ENCODE measurements at places on chromosomes 16 and 17.

DNA sequence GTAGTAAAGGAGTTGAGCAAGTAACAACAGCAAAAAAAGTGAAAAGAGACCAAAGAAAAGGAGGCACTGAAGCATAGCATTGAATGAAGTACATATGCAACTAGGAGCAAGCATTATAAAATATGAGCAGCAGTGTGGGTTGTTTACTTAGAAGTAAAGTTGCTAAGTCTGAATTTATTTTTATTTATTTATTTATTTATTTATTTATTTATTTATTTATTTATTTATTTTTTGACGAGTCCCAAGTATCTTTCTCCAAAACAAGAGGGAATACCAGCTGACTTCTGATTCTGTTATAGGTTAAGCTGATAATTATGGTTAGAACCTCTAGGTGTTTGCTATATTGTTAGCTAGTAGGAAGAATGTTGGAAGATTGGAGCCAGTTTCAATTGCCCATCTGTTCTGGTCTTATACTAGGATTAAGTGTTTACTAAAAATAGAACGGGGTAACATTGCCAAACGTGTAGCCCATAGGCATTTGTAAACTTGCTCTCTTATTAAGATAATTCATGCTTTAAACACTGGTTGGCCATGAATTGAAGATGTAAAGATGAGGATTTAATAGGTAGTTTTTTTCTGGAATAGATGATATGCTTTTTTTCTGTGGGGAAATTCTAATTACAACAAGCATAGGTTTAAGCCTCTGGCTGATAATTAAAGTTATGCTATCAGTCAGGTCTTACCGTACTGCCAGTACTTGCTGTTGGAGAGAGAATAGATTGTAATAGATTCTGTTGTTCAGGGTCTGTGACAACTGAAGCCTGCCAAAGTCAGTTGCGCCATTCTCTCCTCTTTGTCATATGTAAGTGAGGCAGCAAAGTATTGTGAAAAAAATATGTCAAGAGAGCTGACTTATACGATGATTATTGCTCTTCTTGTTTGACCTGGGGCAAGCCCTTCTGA lies 66.7 kb downstream of the PPM1E start:
- DNase-seq, result no peak

DNA sequence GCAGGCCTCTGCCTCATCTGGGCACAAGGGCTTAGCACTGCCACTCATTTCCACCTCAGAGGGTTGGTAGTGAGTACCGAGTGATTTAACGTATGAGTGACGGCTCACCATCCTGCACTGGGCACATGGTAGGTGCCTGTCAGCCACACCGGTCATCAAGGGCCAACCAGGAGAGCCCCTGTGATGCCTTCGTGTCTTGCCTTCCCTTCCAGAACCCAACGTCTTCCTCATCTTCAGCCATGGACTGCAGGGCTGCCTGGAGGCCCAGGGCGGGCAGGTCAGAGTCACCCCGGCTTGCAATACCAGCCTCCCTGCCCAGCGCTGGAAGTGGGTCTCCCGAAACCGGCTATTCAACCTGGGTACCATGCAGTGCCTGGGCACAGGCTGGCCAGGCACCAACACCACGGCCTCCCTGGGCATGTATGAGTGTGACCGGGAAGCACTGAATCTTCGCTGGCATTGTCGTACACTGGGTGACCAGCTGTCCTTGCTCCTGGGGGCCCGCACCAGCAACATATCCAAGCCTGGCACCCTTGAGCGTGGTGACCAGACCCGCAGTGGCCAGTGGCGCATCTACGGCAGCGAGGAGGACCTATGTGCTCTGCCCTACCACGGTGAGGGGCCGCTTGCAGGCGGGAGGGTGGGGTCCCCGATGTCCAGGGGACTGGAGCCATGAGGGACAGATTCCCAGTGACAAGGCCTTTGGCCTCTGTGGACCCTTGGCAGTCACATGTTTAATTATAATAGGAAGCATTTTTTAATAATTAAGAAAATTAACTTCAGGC lies 37.1 kb downstream of the MRC2 start:
- DNase-seq, result peak; percentile 5

GRCh38 chr17:82334622-82335394 lies 1.2 kb upstream of the SECTM1 start:
- DNase-seq, result peak; percentile 46

DNA sequence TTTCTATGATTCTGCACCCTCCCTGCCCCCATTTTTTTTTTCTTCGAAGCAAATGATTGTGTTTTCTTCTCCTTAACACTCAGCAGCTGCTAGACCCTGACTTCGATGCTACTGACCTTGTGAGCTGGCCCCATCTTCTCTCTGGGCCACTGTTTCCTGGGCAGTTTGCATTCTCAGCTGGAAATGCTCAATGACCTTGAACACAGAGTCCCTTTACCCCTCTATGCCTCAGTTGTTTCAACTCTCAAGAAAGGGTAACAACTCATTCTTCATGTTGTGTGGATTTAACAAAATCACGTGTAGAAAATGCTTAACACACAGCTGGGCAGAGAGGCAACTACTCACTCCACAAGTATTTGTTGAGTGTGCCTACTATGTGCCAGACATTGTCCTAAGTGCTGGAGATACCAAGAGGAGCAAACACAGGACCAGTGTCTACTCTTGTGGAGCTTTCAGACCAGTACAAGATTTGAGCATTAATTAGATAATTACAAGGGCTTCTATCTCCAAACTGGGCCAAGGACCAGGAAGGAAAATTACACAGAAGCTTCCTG lies 66.2 kb downstream of the IQCK start:
- DNase-seq, result no peak

- DNase-seq, result no peak
Measured at GRCh38 chr17:1398931-1399678, 917 bp downstream of the YWHAE start.

- DNase-seq, result peak; percentile 14
Measured at GRCh38 chr17:61235827-61236197, 163.8 kb upstream of the TBX2 start.

- DNase-seq, result peak; percentile 57
Measured at GRCh38 chr17:82332669-82333278, 792 bp downstream of the SECTM1 start.

DNA sequence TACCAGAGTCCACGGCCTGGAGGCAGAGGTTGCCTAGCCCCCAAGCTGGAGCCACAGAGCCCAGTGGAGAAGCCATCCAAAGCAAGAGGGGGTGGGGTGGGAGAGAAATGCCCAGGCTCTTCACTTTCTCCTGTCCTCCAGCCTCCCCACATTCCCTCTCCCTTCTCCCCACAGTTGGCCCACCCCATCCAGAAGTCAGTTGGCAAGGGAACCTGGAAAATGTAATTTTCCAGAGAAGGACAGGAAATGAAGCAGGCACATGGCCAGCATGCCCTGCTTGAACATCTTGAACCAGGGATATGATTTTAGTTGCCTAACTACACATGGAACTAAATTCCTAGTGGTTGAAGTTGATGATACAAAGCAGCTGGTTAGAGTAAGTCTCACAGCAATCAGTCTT lies 73.3 kb upstream of the IRX6 start:
- DNase-seq, result no peak

DNA sequence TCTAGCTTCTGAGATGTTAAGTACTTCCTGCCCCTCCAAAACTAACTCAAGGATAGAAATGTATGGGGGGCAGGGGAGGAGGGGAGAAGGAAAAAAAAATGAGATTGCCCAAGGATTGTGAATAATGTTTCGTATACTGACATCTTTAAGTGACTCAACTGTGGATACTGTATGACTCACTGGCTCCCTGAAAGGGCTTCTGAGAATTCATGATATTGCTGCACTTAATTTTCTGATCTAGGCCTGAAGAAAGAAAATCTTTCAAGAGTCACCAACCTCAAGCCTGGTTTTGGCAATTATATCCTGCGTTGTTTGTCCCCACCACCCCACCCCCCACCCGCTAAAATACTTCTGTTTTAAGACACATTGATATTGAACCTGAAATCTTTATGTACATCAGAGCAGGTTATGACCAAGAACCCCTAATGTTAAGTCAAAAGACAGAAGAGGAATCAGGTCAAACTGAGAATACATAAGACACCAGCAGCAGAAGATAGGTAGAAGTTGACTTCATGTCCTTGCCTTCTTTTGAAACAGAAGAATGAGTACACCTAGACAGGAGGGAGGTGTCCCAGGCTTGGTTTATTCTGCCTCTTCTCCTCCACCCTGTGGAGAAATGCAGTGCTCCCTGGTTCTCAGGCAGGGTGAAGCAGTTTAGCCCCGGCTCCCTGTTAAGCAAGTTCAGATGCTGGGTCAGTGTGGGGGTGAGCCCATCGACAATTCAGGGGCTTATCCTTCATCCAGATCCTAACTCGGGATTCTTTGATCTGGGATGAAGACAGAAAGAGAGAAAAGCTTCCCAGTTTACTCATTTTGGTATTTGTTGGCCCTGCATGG lies 3.3 kb upstream of the FBXL20 start:
- DNase-seq, result peak; percentile 82

- peak; percentile 79 for DNase-seq
Measured at GRCh38 chr16:75433732-75434413, 570 bp upstream of the CFDP1 start.

DNA sequence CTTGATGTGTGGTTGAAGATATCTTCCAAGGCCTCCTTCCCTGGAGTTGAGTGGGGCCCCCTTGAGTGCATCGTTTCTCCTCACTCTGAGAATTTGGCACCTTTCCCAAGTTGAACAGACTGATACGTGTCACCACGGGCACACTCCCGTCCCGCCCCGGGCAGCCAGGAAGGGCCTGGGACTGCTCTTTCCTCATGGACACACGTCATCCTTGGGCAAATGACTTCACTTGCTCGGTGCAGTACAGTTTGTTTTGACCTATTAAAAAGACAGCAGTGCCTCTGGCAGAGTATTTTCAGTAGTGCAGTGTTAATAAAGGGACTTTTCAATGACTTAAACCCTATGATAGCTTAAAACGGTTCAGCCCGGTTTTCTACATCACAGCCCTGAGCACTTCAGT lies 59.9 kb downstream of the SEC14L1 start:
- no peak for DNase-seq

DNA sequence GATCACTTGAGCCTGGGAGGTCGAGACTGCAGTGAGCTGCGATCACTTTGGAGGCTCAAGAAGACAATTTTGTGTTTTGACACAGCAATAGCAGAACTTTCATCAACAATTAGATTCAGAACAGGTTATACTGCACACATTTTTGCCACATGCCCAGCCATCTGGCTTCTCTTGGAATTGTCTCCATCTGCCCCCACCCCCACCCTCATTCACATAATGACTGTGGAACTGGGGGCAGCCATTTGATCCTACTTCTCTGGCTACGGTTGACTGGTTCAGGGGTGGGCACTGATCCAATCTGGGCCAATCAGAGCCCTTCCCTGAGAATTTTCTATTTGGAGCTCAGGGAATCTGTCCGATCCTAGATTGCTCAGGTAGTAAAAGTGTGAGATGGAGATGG lies 14.0 kb downstream of the TMEM92 start:
- no peak for DNase-seq

- no peak for DNase-seq
Measured at GRCh38 chr16:29770250-29770929, 7.7 kb upstream of the ZG16 start.

- no peak for DNase-seq
Measured at GRCh38 chr16:72001180-72001874, 1.1 kb upstream of the PKD1L3 start.

DNA sequence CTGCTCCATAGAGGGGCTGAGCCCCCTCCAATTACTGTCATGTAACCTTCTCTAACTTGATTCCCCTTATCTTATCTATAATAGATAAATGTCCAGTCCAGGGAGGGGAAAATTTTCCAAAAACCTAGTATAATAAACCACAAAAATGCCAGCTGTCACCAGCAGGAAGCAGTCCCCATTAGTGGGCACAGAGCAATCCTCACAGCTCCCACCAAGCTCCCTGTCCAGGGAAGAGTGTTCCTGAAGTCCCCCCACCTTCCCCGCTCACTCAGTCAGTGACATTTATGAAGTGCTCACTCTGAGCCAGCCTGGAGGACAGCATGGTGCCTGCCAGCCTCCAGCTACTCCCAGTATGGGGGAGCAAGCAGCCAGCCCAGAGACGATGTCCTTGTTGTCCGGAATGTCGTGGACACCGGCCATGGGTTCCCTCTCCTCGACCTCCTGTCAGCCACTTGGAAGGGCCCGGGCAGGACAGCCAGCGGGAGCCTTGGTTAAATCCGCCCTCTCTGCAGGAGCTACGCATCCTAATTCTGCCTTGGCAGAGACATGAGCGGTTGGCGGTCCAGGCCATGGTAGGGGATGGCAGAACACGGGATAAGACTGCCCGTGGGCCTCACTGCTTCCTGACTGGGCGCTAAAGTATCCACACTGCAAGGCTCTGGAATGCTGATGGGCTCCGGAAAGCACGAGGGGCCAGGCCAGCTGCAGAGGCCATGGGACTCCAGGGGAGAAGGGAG lies 102.0 kb upstream of the CDH5 start:
- DNase-seq, result no peak
